ENCODE measurements at places on chromosomes 1 and 21.

- DNase-seq: no peak
Measured at GRCh38 chr1:75234562-75234961, 100.4 kb downstream of the LHX8 start.

DNA sequence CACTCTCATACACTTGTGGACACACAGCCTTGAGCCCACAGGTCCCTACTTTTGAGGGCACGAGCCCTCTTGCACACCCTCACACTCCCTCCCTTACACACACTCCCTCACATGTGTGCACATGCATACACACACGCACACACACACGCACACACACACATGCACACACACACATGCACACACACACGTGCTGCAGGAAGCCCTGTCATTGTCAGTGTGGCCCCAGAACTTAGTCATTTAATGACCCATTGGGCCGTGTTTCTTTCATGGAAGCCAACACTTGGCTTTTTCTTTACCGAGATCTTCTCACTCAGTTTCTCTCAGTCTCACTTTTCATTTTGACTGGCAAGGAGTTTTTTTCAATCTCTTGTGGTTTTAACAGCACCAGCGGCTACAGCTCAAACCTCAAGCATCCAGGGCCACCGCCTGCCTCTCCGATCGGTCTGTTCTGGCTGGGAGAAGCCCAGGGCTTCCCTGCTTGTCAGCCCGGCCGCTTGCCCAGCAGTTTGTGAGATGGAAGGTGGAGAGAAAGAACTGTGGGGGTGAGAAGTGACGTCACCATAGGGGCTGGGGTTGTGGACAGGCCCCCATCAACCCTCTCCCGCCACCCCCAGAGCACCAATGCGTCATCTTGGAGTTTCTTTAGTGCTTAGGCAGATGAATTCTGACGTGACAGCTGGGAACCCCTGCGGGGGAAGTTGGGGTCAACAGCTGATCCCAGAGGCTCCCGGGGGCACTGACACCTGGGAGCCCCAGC is 15.8 kb upstream of the TNFRSF8 start:
- no peak for DNase-seq

GRCh38 chr1:37448691-37449417 is 25.5 kb upstream of the ZC3H12A start:
- no peak for DNase-seq

DNA sequence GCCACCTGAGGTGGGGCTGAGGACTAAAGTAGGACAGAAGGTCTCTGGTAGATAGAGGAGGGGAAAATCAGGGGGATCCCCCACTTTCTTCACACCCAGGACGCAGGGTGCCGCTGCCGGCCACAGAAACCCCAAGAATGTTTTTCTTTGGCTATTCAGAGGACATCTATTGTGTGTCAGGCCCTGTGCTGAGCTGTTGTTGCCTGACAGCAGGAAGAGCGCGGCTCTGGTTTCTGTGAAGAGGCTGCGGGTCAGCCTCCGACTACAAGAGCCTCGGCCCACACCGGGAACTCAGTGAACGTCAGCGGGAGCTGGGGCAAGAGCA is 407 bp upstream of the PIGV start:
- no peak for DNase-seq

DNA sequence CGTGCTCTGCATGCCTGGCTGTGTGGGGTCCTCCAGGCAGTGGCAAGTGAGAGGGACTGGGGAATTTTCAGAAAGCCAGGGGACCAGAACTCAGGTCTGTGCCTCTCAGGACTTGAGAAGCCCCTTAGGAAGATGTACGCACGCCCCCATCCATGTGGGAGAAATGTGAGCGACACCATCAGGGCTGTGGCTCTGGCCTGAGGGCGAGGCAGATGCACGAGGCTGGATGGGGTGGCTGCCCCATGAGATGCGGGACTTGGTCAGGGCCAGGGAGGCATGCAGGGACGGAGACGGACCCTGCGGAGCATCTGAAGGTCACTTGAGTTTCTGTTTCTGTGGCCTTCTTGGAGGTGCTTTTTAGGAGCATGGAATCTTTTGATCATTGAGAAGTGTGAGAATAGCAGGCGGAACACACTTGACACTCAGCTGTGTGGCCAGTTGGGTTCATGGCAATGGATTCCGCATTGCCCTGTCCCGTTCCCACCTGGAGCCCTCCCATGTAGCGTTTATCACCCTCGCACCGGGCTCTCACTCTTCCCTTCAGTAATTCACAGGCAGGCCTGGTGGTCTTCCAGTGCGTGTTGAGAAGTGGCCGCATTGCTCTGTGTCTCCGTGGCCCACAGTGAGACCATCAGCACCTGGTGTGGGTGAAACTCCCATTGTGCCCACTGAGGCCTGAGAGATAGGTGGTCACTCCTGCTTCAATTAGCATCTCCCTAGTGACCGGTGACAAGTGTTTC is 30.7 kb upstream of the ACTRT2 start:
- DNase-seq: no peak

- DNase-seq: no peak
Measured at GRCh38 chr21:38561205-38561604, 62.9 kb upstream of the ERG start.

All from GM19239 (cell line).